Thyroid gland (tissue), 4 donors: ENCODE measurements at places on chromosomes 7 and 10. TPM values are rescaled to one million over a fixed set of nuclear protein-coding genes. Genes with fewer than 3 reads are reported as not detected.
A peak's percentile ranks its signal among the peaks of the same experiment; 100 is the strongest.

GRCh38 chr7:15166620-15167019 is 264.1 kb upstream of the DGKB start:
- DNase-seq, result no peak

DNA sequence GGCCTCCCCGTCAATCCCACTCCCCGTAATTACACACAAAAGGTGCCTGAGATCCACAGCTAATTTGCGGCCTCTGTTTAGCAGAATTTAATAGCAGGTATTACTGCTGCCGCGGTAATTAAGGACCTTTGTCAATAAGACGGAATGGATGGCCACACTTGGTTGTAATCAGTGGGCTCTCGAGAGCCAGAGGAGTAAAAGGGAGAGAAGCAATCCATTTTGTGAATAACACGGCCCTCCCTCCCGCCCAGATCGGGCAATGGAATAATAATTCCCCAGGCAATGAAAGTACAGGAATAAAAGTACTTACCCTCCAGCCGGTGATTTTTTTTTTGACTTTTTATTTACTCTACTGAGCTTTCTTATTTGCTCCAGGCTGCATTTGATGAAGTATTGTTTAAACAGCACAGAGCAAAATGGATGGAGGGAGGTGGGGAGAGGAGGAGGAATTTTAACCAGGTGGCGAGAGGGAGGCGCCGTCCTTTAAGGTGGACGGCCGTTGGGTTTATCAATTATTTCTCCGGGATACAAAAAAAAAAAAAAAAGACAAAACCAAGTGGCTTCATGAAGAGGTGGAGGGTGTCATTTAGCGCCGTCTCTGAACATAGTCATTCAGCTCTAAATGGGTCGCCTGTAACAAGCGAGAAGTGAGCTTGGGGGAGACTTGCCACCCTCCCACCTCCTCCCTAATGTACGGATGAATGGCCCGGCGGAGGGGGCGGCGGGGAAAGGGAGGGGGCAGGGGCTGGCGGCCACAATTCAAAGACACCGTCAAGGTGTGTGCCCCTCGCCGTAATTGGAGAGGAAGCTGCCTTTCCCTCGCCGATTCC is 120.3 kb downstream of the BUB3 start:
- no peak for DNase-seq

GRCh38 chr7:68224041-68224741 is 1227.6 kb downstream of the TYW1 start:
- peak; percentile 58 for DNase-seq

- no peak for DNase-seq
These were observed 608.8 kb downstream of the PARD3 start for GRCh38 chr10:34206078-34206934.

Gene ASB10
- total RNA-seq, result not detected

Gene TPK1
- 7.3 TPM for total RNA-seq
